Liver (tissue), 10 donors: ENCODE measurements at places on chromosomes 12 and 14. TPM values are rescaled to one million over a fixed set of nuclear protein-coding genes. Genes with fewer than 3 reads are reported as not detected.

DNA sequence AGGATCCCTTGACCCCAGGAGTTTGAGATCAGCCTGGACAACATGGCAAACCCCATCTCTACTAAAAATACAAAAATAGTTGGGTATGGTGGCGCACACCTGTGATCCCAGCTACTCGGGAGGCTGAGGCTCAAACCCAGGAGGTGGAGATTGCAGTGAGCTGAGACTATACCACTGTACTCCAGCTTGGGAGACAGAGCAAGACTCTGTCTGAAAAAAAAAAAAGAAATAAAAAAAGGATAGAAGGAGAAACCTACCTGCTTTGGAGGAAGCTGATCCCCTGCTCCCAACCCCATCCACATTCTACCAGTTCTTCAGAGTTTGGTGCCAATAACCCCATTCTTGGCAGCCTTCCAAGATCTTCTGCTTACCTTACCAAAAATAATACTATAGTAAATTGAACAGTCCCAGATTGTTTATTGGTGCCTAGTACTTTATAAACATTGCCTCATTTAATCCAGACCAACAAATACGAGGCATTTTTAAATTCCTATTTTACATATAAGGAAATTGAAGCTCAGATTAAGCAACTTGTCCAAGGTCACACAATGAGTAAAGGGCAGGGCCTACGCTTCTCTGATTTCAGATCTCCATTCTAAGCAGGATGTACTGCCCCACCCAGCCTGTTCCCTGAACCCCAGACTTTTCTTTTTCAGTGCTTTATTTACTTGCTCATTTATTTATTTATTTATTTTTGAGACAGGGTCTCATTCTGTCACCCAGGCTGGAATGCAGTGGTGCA is 33.2 kb upstream of the FAM222A start:
- DNase-seq = no peak

- DNase-seq = no peak
These were observed 4.4 kb downstream of the ZFP36L1 start for GRCh38 chr14:68788275-68788995.

GRCh38 chr12:111122458-111122878 is 202.1 kb upstream of the MYL2 start:
- no peak for DNase-seq

DNA sequence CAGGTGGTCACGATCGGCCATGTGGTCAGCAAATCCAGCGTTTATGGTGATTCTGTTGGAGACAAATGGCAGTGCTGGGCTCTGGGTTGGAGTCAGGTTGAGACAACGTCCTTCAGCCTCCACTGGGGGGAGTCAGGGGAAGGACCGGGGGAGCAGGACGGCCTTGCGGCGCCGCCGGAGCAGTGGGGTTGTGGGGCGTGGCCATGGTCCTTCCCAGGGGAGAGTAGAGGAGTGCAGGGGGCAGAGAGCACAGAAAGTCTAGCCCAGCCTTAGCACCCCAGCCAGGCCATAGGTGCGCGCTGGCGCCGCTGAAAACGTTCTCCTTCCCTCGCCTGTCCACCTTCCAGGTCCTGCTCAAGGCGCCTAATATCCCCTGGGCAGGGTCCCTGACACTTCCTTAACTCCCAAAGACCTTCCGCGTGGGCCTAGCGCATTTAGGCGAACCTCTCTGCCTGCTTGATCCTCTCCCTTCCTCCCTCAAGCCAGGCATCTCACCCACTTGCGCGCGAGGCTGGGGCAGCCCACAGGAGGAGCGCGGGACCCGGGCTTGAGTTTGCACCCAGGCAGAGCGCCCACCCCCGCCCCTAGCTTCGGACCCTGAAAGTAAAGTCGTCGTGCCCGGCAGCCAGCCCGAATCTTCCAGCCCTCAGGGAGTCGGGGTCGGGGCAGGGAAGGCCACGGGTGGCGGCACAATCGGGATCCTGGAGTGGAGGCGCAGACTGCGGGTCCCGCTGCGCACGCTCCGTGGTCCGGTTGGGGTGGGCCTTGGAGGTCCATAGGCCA is 3.1 kb upstream of the KIF26A start:
- DNase-seq = no peak

- DNase-seq = no peak
These were observed 21.8 kb downstream of the VASH1 start for GRCh38 chr14:76782885-76783566.

Gene TDRD9
- total RNA-seq = 0.56 TPM

Gene NRIP2
- total RNA-seq = 0.19 TPM
